GM04504 (cell line): ENCODE measurements at places on chromosomes 2 and 18.

- no peak for DNase-seq
Observed at GRCh38 chr2:200131307-200131706, 175.2 kb upstream of the SPATS2L start.

- DNase-seq = no peak
Observed at GRCh38 chr18:35045806-35046205, 4.6 kb downstream of the MAPRE2 start.

DNA sequence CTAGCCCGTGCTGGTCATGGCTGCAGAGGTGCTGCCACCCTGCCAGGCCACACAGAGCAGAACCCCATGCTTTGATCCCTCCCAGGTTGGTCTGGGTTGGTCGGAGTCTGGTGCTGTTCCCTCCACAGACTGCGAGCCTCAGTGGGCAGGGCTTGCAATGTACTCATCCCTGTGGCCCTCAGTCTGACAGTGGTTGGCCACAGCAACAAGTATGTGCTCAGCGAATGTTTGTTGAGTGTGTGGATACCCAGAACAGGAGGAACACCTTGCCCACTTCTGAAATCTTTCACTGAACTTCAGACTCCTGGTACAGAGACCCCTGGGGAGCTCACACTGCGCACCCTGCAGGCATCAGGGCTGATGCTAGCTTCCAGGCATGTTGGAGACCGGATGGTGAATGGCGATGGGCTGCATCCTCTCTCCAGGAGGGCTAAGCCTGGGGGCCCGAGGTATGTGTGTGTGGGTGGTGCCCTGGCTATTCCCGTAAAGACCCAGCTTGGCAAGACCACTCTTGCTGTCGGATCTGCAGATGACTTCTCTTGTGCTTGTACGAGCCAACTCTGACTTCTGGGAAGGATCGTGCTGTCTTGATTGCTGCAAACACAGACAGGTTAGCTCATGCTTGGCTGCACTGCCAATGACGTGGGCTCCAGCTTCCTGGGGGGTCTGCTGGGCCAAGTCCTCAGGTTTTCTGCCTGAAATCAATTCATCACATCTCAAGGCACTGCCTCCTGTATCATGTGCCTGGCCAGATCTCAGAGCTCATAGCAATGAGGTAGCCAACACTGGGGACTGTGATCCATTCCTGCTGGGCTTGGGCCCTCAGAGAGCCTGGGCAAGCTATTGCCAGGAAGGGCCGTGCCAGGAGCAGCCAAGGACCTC is 43.7 kb downstream of the RHOB start:
- no peak for DNase-seq

GRCh38 chr2:207087046-207087902 is 78.5 kb downstream of the KLF7 start:
- no peak for DNase-seq

DNA sequence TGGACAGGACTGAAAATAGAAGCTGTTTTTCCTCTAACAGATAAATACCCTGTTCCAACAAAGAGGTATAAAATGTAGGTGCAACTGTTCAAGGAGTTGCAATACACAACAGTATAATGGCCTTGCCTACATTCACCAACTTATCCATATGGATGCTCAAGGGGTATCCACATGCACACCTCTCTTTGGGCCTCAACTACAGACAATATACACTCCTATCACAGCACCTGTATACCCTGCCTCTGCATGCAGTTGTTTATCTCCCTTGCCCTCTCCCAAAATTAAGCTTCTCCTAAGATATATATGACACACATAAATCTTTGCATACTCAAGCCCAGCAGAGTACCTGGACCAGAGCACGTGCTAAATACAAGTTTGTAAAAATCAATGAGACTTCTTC is 37.3 kb downstream of the DARS1 start:
- DNase-seq = no peak
